ENCODE measurements at places on chromosomes 3 and 15. TPM values are rescaled to one million over a fixed set of nuclear protein-coding genes. Genes with fewer than 3 reads are reported as not detected.

EPHB1 gene
- total RNA-seq = 1.3 TPM

INKA1 gene
- total RNA-seq = 2.3 TPM

DNA sequence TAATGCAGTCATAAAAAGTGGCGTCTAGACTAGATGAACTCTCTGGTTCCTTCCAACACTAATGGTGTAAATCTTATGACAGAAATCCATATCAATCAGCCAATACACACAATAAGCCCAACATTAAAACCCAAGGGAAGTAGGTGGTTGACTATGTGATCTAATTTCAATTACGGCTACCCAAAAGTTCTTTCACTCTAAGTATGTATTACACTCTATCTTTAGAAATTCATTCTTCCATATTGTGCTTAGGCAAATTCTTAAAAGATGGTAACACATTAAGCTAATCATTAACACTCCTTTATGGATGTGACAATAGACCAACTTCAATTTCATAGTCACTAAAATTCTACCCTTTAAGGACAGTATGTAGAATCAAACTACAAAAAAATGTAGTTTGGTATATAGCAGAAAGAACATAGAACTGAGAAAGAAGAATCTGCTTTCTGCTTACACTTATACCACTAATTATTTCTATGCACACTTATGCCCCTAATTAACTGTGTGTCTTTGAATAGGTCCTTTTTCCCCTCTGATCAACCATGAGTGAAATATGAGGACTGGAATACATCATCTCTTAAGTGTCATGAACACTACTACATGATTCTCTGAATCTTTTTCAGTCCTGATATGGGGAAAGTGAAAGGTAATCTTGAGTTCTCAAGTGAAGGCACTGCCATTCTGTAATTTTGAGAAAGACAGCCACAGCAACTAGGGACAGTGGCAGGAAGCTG, 557.6 kb downstream of the IGSF11 start:
- H3K4me3 ChIP-seq = no peak overlapping the region
- H3K27me3 ChIP-seq = no peaks in the 10 kb centered on the region
- H3K27ac ChIP-seq = no peak overlapping the region
- no peaks in the 10 kb centered on the region for H3K4me1 ChIP-seq

- no peaks in the 10 kb centered on the region for H3K36me3 ChIP-seq
- H3K27ac ChIP-seq = no peak overlapping the region
- no peak for DNase-seq
- no peak overlapping the region for H3K4me3 ChIP-seq
- peaks cover 3% of the 10 kb centered on the region for H3K4me1 ChIP-seq
Measured at GRCh38 chr3:188133646-188134045, 20.3 kb upstream of the LPP start.

- peak; percentile 98 for DNase-seq
- no peaks in the 10 kb centered on the region for H3K27me3 ChIP-seq
- H3K4me3 ChIP-seq = peak within 1 kb of the TSS; percentile 84
Measured at GRCh38 chr15:68820295-68821189, at the start of gene ANP32A. Gene ANP32A (minus strand): TSS chr15:68820895. CDS start chr15:68820751, 144 bp downstream.

DNA sequence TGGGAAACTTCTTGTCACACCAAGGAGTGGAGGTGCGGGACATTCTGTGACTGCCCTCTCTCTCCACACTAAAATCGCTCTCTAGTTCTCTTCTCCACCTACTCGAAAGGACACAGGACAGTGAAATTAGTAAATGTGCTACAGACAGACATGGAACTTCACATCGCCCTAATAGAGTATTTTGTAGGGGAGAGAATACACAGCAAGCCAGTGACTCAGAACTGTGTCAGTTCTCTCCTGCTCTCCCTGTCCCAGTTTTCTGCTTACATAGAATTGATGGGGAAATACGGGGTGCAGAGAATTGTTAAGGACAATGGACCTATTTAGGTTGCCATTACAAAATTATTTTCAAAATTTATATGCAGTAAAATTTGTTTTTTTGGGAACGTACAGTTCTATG, 159.6 kb upstream of the GADL1 start:
- H3K36me3 ChIP-seq = no peaks in the 10 kb centered on the region
- H3K4me1 ChIP-seq = no peaks in the 10 kb centered on the region
- H3K4me3 ChIP-seq = no peak overlapping the region

GRCh38 chr3:171970301-171970788, 69.0 kb upstream of the FNDC3B start:
- no peaks in the 10 kb centered on the region for H3K27me3 ChIP-seq
- H3K4me3 ChIP-seq = no peak overlapping the region
- peaks cover 10% of the 10 kb centered on the region for H3K4me1 ChIP-seq
- DNase-seq = no peak

DNA sequence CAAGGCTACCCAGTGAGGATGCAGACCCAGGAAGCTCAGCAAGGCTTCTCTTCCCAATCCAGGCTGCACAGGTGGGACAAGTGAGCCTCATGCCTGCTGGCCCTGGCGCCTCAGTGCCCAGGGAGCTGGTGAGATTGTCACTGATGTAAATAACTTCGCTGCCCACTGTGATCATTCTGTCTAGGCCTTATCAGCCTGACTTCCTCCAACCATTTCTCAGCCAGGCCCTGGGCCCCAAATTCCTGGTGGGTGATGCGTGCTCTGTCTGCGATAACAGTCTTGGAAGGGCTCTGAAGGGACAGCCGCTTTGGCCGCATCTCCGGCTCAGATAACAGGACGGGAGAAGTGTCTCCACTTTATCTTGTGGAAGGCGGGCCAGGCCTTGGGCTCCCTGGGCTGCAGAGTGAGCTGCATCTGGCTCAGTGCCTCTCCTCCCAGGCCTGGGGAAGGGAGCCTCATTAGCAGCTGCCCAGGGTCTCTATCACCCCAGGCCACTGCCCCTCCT, 2.2 kb upstream of the FBLN2 start:
- H3K4me1 ChIP-seq = peaks cover 38% of the 10 kb centered on the region
- peaks cover 63% of the 10 kb centered on the region for H3K27me3 ChIP-seq
- no peak overlapping the region for H3K4me3 ChIP-seq
- peak; percentile 72 for DNase-seq
- peak overlapping the region; percentile 82 for H3K27ac ChIP-seq
- H3K36me3 ChIP-seq = no peaks in the 10 kb centered on the region

DNA sequence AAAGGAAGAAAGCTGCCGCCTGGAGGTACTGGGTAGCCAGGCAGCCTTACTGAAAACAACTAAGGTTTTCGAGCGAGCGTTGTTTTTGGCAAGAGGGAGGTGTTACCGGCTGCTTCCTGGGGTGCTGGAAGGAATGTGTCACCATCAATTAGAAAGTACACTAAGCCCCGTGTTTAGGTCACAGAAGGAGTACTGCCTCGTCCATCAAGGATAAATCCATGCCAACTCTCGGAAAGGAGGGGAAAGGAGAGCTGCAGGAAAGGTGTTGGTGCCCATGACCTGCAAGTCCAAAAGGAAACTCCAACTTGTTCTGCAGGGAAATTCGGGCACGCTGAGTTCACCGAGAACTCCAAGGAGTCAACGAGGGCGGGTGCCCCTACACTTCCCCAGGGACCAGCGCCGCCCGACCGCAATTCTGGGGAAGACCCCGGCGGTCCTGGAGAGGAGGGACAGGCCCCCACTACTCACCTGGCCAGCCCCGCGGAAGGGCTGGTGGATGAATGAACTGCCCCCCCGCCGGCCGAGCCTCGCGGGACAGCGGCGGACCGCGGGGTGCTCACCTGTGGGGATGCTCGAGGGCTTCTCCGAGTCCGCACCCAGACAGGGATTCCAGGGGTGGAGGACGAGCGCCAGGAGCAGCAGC, 542 bp downstream of the PLOD2 start:
- DNase-seq = peak; percentile 41
- H3K4me3 ChIP-seq = peak overlapping the region; percentile 88
- H3K4me1 ChIP-seq = peaks cover 82% of the 10 kb centered on the region
- H3K36me3 ChIP-seq = no peaks in the 10 kb centered on the region
- no peaks in the 10 kb centered on the region for H3K27me3 ChIP-seq
- peak overlapping the region; percentile 98 for H3K27ac ChIP-seq

DNA sequence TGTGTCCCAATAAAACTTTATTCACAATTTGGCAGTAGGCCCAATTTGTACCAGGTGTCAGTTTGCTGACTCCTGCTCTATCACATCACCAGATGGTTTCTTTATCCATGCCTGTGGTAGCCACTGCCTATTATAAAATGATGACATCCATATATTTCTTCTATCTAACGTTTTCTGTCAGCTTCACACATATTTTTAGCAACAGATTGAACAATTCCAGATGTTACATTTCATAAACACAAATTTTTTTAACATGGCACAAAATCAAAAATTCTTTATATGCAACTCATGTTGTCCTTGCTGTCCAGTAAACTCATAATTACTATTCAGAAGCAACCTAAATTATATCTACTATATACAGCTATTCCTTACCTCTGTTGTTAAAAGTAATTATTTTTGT, 1371.6 kb downstream of the NSUN3 start:
- no peaks in the 10 kb centered on the region for H3K27me3 ChIP-seq
- no peak overlapping the region for H3K27ac ChIP-seq
- no peak for DNase-seq
- H3K36me3 ChIP-seq = no peaks in the 10 kb centered on the region
- no peak overlapping the region for H3K4me3 ChIP-seq
- no peaks in the 10 kb centered on the region for H3K4me1 ChIP-seq

DNA sequence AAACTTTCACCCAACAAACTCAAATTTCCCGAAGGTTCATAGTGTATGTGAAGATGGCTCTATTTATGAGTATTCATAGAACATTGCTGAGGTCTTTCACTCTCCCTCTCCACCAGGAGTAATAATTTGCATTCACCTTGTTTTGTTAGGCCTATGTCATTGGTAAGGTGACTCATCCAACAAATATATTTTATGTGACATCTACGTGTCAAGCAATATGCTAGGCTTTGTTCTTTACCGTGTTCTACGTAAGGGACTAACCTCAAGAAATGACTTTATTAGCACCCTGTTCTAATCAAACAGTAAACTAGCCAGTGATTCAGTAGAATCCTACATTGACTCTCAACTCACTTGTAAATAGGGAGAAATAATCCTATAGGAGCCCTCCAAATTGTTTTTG, 334.4 kb downstream of the FGF12 start:
- no peak for DNase-seq
- no peaks in the 10 kb centered on the region for H3K4me1 ChIP-seq
- no peaks in the 10 kb centered on the region for H3K36me3 ChIP-seq
- H3K27me3 ChIP-seq = no peaks in the 10 kb centered on the region
- no peak overlapping the region for H3K27ac ChIP-seq
